Activated naive CD8-positive, alpha-beta T cell treated with anti-CD3 and anti-CD28 coated beads, Interleukin-2, amount 10 ng/mL, durations not matched to agents 7 days and 5 days (primary cell): ENCODE measurements at places on chromosomes 2 and 18. TPM values are rescaled to one million over a fixed set of nuclear protein-coding genes. Genes with fewer than 3 reads are reported as not detected.

WDR33 gene
- 82.2 TPM for total RNA-seq

GRCh38 chr18:43265465-43265864, 11.8 kb downstream of the SYT4 start:
- no peak for DNase-seq

DNA sequence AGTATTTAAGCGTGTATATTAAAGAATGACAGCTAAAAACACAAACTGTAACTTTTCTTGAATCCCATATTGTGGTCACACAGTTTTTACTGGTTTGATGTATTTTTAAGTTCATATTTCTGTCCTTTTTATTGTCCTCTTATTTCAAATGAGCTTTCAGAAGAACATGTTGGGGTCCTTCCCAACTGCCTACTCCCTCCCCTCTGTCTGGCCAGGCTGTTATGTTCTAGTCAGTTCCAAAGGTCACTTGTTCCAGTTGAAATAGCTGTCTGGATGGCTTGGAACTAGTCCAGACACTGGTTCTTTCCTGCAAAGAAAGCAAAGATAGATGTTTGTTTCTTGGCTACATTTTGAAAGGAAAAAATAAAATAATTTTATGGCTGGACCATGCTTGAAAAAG, 306.9 kb downstream of the GULP1 start:
- DNase-seq: no peak

DNA sequence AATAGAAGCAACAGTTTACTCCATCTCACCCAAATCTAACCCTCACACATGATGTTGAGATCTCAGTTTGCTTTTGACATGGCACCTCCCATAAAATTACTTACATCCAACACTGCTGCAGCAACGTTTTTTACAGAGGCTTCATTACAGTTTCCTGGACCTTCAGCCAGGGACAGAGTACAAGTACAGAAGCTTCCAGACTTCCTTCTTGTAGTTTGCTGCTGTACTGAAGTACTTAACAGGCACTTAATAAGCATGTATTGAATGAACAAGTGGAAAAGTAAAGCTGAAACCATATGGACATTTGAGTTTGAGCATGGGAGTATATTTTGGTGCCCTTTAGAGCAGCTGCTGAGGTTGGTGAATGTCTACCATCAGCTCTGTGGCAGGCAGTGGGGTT, 514.2 kb downstream of the PTPRM start:
- DNase-seq: no peak

DNA sequence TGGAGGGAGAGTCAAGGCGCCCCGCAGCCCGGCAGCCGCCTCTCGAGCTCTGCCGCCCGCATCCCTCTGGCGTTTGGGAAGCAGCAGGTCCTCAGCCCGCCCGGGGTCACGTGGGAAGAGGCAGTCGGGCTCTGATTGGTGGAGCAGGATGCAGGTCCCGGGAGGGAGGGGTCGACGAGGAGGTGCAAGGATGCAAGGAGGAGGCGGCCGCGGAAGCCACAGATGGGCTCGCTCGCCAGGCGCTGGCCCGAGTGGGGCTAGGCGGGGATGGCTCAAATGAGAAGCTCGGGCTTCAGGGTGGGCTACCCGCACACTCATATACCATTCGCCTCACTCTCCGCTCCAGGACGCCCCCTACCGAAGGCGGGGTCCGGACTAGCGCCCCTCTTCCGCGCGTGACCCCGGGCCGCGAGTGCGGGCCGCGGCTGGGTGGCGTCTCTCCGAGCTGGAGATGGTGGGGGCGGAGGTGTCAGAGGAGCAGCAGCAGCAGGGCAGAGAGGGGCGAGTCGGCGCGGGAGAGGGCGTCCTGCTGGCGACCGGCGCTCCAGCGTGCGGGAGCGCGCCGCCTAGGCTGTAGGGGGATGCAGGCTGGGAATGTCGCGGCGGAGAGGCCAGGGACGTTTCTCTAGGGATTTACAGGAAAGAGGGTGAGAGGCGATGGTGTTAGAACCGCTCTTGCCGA, at the start of gene TMEFF2:
TSS of gene TMEFF2 (minus strand) at position 68 of the 682 bp plus-strand sequence. CDS start 409 bp downstream, outside the sequence.
- DNase-seq: peak; percentile 51

- no peak for DNase-seq
These were observed 80.8 kb upstream of the LPIN2 start for GRCh38 chr18:3093624-3094337.

GRCh38 chr2:239830121-239831000, 194.8 kb downstream of the NDUFA10 start:
- DNase-seq: no peak

DNA sequence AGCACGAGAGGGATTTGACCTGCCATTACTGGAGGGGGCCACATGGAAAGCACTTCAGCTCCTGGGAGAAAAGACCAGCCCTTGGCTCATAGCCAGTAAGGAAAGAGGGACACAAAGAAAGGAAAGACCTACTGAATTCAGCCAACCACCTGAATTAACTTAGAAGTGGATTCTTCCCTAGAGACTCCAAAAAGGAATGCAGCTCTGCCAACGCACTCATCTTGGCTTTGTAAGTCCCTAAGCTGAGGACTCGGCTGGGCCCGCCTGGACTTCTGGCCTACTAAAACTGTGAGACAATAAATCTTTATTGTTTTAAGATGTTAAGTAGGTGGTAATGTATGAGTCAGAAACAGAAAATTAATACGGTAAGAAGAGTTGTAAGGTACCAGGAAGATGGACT, 11.5 kb downstream of the ATF2 start:
- no peak for DNase-seq

DNA sequence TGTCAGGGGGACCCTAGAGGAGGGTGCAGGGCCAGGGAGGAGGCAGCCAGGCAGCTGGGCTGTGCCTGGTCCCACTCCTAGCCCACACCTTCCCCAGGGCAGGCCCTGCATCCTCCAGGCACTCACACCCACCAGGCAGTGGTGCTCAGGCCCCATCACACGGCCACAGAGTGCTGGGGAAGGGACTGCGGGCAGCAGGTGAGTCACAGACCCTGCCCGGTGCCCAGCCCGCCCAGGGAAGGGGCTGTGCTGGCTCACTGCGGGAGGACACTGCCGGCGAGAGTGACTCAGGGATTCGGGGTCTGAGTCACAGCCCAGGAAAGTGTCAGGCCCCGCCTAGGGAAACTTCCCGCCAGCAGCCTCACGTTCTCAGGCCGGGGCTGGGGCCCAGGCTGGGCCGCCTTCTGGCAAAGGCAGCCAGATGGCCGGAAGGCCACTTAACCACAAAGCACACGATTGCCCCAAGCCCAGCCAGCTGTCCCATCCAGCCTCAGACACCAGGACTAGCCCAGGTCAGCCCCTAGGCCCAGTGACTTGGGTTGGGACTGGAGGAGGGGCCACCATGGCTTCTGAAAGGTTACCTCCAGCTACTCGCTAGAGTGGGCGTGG, 42.2 kb downstream of the BIN1 start:
- no peak for DNase-seq

ITGB6 gene
- total RNA-seq: not detected

GRCh38 chr2:78699696-78700095, 325.8 kb upstream of the REG3G start:
- no peak for DNase-seq

LRRTM4 gene
- not detected for total RNA-seq

- DNase-seq: no peak
These were observed 46.1 kb downstream of the EDAR start for GRCh38 chr2:108942888-108943287.

FOXD4L1 gene
- 0.47 TPM for total RNA-seq

- DNase-seq: no peak
These were observed 67.2 kb downstream of the PTGR3 start for GRCh38 chr18:75141734-75142133.

DNA sequence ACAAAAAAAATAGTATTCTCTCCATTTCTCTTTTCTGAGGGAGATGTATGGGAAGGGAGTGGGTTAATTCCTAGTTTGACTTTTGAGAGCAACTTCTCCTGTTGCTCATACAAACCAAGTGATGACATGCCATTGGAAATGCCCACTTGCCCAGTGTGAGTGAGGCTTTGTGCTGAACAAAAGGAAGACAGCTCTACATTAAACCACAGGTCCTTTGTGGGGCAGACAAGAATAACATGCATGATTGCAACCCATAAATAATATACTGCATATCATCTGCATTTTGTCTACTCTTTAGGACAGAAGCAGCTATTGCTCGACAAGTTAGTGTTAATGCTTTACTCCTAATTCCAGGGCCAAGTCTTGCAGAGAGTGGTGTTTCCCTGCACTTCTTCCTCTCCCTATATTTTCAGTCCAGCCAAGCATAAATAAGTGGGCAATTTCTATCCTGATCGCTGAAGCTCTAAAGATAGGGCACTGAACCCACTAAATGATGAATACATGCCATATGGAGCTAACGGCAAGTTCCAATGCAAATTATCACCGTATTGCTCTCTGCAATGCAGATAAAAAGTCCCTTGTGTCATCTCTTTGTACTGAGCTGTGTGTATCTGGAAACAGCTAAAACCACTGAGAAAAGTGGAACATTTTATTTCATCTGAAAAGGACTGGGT, 19.4 kb upstream of the EHBP1 start:
- DNase-seq: no peak

GLI2 gene
- total RNA-seq: 1.2 TPM

GRCh38 chr2:65671670-65672242, 239.4 kb upstream of the SPRED2 start:
- DNase-seq: no peak

DNA sequence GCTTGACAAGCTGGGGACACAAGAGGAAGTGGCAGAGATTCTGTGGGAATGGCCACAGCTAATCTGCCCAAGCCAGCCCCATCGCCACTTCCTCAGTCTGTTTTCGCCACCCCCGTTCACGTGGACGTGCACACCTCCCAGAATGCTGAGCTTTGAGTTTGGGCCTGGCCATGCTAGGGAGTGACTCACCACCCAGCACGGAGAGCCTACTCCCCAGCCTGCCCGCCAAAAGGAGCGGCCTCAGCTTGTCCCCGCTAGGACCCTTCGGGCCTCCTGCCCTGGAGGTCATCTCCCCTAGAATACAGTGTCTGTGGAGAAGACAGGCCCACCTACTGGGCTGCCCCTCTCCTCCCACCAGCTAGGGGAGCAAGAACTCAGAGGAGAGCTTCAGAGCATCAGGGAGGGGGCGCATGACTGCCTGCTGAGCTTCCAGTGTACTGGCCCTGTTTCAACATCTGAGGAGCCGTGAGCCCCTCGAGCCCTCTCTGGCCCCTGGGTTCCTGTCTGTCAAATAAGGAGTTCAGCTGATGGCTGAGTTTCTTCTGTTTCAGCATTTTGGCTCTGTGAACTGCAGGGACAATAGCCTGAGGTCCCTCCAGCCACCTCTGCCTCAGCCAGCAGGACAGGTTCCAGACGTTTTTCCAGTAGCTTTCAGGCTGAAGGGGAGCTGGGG, 5.1 kb downstream of the SLC35F6 start:
- DNase-seq: peak; percentile 50

MEIS1 gene
- total RNA-seq: not detected

DNA sequence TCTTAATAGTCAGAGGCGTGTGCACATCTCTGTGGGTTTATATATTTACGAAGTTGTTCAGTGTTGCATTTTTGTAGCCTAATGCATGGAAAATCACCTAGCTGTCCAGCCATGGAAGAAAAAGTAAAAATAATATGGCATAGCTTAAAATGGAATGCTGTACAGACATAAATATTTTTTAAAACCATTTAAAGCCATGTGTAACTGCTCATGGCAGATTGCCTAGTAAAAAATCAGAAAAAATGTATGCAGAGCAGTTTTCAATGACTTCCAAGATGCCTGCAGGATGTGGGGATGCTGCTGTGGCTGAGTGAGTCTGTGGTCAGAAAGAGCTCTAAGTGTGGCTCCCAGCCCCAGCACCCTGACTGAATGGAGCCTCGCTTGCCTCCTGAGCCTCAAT, 64.8 kb upstream of the ALKAL2 start:
- no peak for DNase-seq

POTEI gene
- not detected for total RNA-seq

GRCh38 chr2:20521682-20522189, 74.9 kb downstream of the RHOB start:
- no peak for DNase-seq

- no peak for DNase-seq
These were observed 321.0 kb downstream of the CELF4 start for GRCh38 chr18:37244618-37245017.

DNA sequence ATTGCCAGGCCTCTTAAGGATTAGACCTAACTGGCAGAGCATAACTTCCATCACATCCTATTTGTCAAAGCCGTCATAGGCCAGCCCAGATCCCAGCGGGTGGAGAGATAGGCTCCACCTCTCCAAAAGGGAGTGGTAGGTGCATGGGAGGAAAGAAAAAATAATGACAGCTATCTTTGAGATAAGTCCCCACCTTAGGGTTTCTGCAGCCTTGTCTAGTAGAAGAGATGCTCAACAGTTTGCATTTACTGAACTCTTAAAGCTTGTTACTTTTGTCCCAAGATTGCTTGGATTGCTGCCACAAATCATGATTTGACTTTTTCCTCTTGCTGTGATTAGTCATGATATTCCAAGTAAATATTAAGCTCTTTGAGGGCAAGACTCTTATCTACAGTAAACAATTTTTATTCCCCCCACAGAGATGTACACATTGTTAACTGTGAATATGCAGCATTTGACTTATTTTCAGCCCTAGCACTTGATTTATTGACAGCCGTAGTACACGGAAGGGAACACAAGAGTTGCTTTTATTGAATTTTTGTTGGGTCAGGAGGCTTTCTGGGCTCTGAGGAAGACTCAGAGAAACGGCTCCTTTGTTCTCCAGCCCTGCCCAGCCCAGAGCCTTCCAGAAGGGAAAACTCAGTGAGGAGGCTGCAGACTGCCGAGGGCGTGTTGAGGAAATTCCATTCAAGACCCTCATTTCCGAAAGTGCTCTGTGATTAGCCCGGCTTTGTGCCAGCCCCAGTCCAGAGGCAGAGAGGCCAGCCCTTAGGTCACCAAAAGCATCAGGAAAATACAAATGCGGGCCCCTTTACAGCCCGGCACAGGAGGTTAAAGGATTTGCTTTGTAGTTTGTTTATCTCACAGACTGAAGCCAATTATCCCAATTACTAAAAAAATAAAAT, 75.5 kb upstream of the ZNF532 start:
- no peak for DNase-seq

DNA sequence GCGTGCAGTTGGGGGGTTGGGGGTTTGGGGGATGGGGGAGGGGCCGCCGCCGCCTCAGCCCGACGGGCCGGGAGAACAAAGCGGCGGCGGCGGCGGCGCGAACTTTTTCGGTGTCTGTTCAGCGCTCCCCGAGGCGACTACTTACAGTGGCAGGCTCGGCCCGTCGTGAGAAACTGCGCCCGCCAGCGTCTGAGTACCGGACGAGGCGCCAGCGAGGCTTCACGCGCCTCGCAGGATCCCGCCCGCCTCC, 172 bp downstream of the PRKD3 start:
- no peak for DNase-seq

- DNase-seq: no peak
These were observed at the start of gene MC4R for GRCh38 chr18:60372596-60372995. MC4R (minus strand) TSS chr18:60372775; CDS start chr18:60372349, 426 bp downstream.

- no peak for DNase-seq
These were observed 89.0 kb downstream of the UGGT1 start for GRCh38 chr2:128180031-128180430.
